ENCODE measurements at places on chromosomes 12 and 14.

GRCh38 chr14:41000350-41000749 lies 606.3 kb upstream of the LRFN5 start:
- DNase-seq: no peak

DNA sequence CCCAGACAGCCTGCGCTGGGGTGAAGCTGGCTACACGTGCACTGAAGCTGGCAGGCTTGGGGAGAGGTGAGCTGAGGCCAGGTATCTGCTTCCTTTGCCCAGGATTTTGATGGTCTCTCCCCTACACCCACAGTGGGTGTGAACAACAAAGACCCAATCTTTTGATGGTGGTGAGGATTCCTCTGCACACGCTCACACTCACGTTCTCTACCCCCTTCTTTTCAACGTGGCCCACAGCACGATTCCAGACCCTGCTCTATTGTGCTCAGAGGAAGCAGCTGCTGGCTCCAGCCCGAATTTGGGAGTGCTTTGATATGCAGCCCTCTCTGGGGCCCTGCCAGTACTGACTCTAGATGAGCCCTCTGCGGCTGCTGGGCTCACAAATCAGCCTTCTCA lies 4.9 kb downstream of the CD9 start:
- DNase-seq: no peak

DNA sequence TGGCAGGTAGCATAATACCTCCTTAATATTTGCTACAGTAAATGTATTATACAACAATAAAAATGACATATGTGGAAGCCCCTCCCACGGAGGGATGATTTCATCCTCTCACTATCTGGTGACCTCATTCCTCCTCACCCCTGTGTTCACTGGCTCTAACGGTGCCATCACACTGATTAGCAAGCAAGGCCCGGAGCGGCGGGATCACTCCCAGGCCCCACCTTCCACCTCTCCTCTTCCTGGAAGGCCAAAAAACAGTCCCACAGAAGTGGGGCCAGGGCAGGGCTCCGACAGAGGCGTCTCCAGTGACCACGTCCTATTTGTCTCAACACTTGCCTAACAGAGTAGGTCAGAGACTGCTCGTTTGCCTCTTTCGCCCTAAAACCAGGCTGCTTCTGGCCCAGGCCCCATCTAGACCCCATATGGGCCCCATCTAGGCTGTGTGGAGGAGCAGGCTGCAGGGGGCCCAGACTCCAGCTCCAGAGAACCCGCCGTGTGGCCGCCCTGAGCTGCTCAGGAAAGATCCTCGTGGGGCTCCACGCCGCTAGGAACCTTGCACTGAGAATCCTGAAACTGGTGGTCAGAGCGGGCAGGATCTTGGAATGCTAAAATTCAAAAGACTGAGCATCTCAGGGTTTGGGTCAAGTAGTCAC lies 3.7 kb downstream of the SELPLG start:
- no peak for DNase-seq

DNA sequence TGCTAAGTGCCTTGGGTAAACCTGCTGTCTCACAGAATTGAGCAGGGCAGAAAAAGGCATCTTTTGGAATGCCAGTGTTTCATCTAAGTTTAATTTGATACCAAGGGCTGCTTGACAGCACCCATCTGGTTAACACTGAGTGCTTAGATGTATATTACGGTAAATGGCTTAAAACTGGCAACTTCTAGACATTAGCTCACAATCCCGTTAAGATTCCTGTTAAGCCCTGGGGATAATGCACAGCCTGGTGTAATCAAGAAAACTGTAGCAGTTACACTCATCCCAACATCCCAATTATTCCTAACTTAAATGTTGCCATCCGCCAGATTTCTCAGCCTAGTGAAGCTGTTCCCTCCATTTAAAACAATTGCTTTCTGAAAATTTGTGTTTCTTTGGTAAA lies 29.9 kb downstream of the PPFIBP1 start:
- DNase-seq: no peak

DNA sequence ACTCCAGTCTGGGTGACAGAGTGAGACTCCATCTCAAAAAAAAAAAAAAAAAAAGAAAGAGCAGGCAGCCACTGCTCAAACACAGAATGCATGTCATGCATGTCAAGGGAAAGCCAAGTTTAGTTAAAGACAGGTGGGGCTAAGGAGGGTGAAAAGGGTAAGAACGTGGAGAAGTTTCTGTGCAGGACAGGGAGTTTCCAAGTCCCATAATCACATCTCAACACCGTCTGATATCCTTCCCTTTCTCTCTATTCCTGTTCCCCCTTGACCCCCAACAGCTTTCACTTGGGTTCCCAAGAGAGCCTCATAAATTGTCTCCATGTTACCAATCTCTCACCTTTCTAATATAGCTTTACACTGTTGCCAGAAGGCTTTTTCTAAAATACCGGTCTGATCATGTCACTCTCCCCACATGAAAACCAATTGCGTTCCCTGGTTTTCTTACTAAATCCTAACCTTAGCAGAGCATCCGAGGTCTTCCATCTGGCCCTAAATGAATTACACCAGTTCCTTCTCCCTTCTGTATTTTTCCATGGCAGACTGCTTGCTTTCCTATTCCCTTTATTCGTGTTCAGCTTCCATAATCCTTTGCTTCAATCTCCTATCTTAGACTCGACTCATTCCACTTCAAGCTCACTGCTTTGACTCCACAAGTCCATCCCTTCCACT lies 37.0 kb downstream of the LIMA1 start:
- no peak for DNase-seq

DNA sequence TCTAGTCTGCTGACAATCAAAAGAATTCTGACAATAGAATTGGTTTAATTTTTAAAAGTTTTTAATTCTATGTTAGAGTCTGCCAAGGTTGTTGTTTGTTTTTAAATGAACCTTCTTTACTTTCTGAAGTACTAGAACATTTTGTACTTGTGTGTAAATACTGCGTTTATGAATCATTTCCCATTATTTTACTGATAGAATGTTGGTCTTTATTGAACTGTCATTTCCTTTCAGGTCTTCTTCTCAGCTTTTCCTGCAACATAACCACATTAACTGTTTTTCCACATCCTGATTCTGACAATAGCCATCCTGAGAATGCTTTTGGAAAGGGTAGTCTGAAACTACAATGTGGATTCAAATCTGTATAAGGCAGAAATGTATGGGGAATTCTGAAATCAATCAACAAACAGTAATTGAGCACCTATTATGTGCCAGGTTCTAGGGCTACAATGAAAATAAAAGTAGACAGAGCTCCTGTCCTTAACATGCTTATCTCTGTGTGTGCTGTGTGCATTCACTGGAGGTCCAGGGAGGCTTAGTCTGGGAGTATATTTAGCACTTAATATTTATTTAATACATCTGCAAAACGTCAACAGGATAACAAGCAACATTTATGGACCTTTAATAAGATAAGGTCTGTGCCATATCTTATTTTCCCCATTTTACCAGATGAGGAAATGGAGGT lies 73.1 kb upstream of the SLC38A2 start:
- no peak for DNase-seq

- DNase-seq: no peak
These were observed 70.4 kb upstream of the RIC8B start for GRCh38 chr12:106704081-106704480.

All from hypothalamus (tissue), 51 donors.